Activated T-helper 17 cell treated with anti-CD3 and anti-CD28 coated beads, Interleukin-2, amount 50 U/mL, for 72 hours (primary cell): ENCODE measurements at places on chromosomes 5 and 9. TPM values are rescaled to one million over a fixed set of nuclear protein-coding genes. Genes with fewer than 3 reads are reported as not detected.

- ATAC-seq: no peak
These were observed 82.8 kb downstream of the PRR16 start for GRCh38 chr5:120546922-120547321.

DNA sequence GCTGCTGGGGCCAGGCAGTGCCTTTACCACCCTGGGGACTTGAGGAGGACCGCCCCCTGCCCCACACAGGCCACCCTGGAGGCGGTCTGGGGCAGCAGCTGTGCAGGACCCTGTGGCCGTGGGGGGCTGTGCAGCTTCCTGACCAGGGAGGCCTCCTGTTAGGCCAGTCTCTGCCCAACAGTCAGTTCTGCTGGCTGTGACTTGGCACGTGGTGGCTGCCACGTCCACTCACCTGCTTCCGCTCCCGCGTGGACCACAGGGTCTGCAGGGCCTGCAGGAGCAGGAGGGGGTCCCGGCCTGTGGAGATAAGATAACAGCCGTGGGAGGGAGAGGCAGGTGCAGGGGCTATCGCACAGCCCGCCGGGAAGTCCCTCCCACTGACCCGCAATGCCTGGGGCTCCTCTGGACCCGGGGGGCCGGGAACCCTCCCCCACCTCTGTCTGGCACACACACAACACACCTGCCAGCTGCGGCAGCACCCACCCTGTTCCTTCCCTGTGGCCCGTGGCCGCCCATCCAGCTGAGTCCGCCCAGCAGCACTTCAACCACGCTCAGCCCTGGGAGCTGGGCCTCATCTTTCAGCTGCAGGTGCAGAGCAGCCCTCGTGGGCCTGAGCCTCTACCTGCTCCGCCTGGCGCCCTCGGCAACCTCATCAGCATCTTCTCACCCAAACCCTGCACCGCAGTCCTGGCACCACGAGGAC is 39.7 kb downstream of the EXD3 start:
- no peak for ATAC-seq

DNA sequence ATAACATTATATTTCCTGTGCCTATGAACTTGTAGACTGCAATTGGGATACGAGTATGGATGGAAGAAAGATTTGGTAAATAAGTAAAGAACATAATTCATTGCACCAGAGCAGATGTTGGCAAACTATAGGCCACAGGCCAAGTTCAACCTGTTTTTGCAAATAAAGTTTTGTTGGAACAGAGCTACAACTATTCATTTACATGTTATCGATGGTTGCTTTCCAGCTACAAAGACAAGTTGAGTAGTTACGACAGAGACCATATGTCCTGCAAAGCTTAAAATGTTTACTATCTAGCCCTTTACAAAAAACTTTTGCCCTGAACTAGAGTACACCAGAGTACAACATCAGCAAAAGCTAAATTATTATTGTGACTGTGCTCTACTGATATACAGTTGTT is 169.1 kb upstream of the DMAC1 start:
- ATAC-seq: no peak

GRCh38 chr9:136763649-136764035 is 676 bp downstream of the LCN15 start:
- ATAC-seq: no peak

DNA sequence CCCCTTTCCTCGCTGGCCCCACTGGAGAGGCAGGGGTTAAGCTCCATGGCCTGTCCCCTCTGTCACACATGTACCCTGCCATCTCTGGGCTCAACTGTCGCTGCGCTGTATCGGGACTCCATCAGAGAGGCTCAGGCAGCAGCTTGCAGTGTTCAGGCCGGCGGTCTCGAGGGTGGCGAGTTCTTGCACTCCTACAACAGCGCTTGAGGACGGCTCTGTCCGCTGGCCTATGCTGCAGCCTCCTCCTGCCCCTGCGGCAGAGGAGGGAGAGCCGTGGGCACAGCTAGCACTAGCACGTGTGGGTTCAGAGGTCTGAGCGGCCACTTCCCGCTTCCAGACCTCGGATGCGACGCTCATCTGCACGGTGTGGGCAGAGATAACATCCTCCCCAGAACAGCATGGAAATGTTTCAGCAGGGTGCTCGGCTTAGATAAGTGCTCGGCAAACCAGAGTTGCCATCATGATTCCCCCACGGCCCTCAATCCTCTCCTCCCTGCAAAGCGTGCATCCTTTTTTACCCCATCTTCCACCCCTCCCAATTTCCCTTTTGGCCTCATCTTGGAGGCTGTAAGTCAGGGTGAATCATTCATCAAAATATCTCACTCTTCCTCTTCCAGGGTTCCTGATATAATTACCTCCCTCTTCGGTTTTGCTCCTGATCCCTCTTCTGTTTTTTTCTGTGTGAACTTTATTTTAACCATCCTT is 41.9 kb upstream of the FUBP3 start:
- no peak for ATAC-seq

DNA sequence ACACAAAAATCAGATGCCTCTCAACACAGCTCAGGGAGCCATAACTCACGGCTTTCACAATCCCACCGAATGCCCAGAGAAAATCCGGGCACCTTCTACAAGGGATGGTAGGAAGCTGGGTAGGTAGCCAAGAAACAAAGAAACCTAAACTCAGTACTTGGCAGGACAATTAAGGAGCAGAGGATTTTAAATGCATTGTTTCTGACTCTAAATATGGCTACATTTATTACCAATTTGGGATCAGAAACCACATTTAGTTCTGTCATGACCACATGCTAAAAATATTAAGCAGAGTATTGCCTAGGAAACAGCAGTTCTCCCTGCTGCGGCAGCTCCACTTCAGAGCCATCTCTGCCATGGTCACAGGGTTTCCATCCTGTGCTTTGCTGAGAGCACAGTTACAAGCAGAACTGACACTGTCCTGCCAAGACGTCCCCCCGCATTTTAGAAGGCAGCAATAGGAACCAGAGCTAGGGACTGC is 57.5 kb downstream of the SIL1 start:
- ATAC-seq: no peak

DNA sequence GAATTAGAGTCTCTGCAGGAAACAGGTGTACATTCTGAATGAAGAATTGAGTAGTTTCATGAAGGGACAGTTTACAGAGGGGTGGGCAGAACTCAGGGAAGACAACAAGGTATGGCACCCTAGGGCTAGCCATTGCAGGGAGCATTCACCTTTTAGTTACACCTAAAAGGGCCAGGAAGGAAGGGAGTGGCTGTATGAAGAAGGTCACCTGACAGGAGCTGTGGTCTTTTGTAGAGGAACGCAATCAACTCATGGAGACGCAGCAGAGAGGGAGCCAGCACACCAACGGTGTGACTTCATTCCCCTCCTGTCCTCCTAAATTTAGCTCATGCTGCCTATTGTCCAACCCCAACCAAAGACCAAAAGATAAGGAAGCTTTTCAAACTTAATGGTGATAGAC is 12.7 kb upstream of the ZCCHC7 start:
- peak; percentile 39 for ATAC-seq

DNA sequence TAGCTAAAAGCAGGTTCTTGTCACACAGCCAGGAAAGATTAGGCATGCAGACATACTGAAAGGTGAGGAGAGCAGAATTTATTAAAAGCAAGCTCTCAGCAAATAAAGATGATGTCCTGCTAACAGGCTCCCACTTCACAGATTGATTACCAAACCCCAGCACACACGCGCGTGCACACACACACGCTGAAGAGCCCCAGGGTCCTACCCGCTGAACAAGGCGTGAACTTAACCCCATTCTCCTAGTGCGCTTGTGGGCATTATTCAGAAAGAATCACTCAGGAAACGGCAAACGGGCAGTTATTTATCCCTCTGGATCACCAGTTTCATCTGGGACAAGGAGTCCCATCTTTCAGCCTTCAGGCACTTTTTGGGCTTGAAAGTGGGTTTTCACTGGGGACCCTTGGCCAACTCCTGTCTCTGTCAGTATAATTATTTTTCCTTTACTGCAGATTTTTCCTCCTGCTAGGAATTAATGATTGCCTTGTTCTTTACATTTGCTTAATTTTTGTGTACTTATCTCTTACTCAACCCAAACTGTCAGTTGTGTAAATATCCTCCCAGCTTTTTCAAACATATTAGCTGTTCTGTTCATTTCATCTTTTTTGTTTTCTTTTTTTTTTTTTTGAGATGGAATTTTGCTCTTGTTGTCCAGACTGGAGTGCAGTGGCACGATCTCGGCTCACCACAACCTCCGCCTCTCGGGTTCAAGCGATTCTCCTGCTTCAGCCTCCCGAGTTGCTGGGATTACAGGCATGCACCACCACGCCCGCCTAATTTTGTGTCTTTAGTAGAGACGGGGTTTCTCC is 92.6 kb downstream of the RIC1 start:
- ATAC-seq: no peak

DNA sequence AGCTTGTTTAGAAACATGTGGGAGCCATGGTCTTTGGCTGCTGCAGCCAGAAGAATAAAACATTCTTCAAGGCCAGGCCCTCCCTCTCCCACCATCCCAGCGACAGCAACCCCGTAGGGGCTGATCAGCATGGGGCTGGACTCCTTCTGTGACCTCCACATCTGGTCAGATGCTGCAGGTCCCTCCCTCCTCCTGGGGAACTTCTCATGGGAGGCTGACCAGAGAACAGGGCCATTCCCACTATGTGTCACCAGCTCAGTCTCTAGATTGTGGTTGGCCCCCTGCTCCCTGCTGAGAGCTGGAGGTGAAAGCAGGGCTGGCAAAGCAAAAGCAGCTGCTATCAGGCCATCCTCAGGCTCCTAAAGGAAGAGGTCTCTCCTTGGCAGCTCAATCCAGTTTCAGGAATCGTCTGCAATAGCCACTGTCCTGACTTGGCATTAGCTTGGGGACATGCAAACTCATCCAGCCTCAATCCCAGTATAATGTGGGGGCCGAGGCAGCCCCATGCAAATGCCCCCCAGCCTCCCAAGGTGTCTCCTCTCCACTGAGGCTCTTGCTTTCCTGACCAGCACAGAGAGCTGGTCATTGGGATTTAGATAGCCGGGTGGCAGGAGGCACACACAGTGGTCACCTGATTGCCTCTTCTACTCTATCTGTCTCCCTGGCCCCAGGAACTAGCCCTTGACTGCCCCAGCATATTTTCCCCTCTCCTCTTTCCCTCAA is 81.5 kb downstream of the NRG2 start:
- peak; percentile 61 for ATAC-seq

- no peak for ATAC-seq
These were observed 45.6 kb downstream of the SLC1A3 start for GRCh38 chr5:36651761-36652685.

DNA sequence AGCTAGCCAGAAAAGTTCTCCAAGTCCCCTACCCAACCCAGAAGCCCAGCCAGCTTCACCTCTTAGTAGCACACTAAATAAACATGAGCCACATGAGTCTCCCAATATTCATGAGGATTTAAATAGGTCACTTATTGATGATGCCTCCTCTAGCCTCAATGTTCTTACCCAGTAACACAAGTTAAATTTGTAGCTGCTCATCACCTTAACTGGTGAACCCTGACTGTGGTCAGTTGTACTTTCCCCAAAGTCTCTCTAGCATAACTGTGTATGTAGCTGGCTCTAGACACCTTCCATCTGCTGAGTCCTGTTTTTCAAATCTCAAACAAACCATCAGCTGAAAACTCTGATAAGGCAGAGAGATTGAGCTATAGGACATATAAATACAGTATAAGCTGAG is 100.3 kb upstream of the ELAVL2 start:
- ATAC-seq: no peak

GRCh38 chr9:70761139-70761670 is 346.7 kb upstream of the KLF9 start:
- no peak for ATAC-seq

DNA sequence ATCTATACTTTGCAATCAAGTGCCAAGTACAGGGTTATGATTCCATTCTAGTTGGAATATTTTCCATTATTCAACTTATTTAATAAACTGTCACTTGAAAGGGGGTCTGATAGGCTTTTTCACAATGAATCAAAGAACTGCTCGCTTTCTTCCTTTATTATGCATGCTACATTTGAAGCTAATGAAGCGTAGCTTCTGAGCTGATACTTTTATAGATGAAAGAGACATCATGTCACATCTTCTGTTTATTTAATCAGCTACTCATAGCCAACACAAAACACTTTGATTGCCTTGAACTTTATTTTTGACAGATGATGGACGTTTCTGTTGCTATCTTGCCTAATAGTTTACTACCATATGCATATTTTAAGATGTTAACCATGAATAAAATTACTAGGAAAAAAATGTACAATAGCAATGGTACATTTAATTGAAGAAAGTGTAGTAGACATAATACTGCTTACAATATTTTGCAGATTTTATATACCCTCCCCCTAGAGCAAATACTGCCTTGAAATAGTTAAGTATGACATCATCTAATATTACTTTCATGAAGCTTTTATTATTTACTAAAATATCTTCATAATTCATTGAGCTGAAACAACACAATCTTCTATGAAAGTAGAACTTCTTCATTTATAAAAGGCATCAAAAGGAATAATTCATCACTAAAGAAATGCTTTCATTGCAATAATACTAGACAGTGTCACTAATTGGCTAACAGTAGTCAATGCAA is 529.3 kb upstream of the TYRP1 start:
- no peak for ATAC-seq

GRCh38 chr9:122032346-122032745 is 60.8 kb downstream of the TTLL11 start:
- no peak for ATAC-seq

DNA sequence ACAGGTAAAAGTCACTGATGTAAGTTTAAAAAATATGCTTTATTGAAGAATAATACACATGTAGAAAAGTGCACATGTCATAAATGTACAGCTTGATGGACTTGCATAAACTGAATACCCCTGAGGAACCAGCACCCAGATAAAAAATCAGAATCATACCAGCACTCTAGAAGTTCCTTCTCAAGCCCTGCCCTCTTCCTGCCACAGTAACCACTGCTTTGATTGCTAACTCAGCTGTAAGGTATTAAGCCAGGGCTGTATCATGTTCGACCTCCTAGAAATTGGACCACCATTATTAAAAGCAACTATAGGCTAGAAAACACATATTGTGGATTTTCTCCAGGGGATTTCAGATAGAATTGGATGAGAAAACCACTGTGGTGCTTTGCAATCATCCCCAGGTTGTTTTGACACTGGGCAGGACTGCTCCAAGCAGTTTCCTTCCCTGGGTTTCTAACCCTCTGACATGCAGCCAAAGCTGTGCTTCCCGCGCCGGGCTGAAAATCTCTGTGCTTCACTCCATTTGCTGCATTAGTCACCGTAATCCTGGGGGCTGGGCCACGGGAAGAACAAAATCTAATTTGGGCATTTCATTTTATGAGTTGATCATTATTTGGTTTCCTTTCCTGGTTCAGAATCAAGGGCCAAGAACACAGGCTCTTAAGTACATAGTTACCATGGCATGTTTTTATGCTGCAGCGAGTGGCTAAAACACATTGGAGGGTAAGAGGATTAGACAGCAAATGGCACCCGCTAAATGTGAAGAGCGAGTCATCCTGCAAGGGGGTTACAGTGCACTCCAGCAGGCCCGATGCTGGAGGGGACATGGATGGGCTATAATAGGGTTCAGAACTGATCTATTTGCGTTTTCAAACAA is 139.4 kb upstream of the IL12B start:
- ATAC-seq: peak; percentile 77

The SMC5 gene
- total RNA-seq: 49.3 TPM

The LHX3 gene
- total RNA-seq: not detected

The HTR1A gene
- total RNA-seq: not detected

The PCDHA1 gene
- total RNA-seq: not detected

The CRHBP gene
- 0.66 TPM for total RNA-seq

The GMCL2 gene
- total RNA-seq: not detected

The C5orf58 gene
- total RNA-seq: not detected

The AQP7 gene
- 0.42 TPM for total RNA-seq

The KIF12 gene
- total RNA-seq: not detected
